ENCODE measurements at places on chromosomes 13 and 19. TPM values are rescaled to one million over a fixed set of nuclear protein-coding genes. Genes with fewer than 3 reads are reported as not detected.

Gene CBLC
- total RNA-seq = not detected

Gene ZNF556
- not detected for total RNA-seq

Gene HSD17B14
- total RNA-seq = 0.98 TPM

Gene ZNF563
- 2.5 TPM for total RNA-seq

Gene TNNI3
- not detected for total RNA-seq

Gene ZNF30
- 1.4 TPM for total RNA-seq

Gene PDCD2L
- 6.5 TPM for total RNA-seq

Gene SLC39A3
- 11.7 TPM for total RNA-seq

Gene ZNF850
- total RNA-seq = 2.7 TPM
